GM23248 (cell line): ENCODE measurements at places on chromosomes 4 and X.

- DNase-seq: no peak
Measured at GRCh38 chr4:37397505-37397904, 153.0 kb downstream of the NWD2 start.

- DNase-seq: peak; percentile 59
Measured at GRCh38 chr4:17762726-17763125, 18.7 kb downstream of the FAM184B start.

DNA sequence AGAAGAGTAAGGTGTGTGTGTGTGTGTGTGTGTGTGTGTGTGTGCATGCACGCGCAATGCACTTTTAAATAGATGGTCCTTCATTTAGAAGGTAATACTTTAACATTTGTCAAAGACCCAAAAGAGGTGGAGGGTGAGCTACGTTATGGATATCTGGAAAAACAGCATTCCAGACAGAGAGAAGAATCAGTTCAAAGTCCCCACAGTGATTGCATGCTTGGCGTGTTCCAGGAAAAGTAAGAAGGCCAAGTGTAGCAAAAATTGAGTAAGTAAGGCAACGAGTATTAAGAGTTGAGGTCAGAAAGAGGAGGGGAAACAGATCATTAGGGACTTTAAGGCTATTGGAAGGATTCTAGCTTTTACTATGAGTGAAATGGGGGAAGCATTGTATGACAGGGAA, 21.9 kb upstream of the GABRE start:
- DNase-seq: no peak

- DNase-seq: no peak
Measured at GRCh38 chr4:121958777-121959176, 6.9 kb upstream of the TRPC3 start.

DNA sequence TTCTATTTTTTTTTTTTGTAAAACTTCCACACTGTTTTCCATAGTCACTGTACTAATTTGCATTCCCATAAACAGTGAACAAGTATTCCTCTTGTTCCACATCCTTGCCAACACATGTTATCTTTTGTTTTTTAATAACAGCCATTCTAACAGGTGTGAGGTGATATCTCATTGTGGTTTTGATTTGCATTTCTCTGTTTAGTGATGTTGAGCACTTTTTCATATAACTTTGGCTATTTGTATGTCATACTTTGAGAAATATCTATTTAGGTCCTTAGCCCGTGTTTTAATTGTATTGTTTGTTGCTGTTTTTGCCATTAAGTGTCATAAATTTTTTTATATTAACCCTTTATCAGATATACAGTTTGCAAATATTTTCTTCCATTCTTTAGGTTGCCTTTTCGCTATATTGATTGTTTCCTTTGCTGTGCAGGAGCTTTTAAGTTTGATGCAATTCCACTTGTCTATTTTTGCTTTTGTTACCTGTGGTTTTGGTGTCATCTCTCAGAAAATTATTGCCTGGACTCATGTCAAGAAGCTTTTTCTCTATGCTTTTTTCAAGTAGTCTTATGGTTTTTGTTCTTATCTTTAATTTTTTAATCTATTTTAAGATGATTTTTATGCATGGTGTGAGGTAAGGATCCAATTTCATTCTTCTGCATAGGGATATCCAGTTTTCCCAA, 27.9 kb upstream of the NDNF start:
- DNase-seq: no peak

DNA sequence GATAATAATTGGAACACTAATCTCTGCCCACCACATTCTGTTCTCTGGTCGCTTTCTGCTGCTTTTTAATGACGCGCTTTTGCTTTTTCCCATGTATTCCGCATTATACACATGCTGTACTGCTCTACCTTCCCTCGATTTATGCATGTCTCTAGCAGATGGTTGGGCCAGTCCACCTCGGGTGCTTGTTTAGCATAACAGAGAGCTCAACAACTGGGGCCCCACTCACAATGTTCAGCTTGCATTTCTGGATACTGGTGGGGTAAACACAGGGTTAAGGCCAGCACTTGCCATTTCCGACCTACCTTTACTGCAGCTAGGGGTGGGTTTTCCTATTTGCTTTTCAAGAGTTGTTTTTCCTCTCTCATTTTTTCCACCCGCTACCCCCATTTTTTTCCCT, 255.8 kb downstream of the SOX3 start:
- DNase-seq: no peak

GRCh38 chrX:12614266-12614665, 176.9 kb upstream of the PRPS2 start:
- no peak for DNase-seq

DNA sequence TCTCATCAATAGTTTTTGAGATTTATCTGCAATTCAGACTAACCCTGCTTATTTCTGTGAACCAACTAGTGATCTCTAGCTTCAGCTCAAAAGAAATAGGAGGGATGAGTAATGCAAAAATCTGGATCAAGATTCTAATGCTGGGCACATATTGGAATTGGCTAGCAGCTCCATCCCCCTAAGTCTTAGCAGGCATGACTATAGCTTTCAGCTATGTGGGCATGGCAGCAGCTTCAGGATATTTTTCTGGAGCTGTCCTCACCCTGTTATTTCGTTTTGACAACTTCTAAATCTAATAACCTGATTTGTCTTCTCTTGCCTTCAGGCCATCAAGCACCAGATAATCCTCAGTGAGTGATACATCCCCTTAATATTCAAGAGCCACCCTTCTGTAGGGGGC, 50.8 kb upstream of the GNPDA2 start:
- DNase-seq: no peak
